ENCODE measurements at places on chromosomes 2 and 18. TPM values are rescaled to one million over a fixed set of nuclear protein-coding genes. Genes with fewer than 3 reads are reported as not detected.

TNFAIP6 gene
- 1.5 TPM for total RNA-seq

ANKRD30B gene
- total RNA-seq = not detected

FBLN7 gene
- not detected for total RNA-seq

CRYGD gene
- total RNA-seq = not detected

CYP27C1 gene
- 0.63 TPM for total RNA-seq

PKDCC gene
- total RNA-seq = 60.1 TPM

TBR1 gene
- total RNA-seq = 0.03 TPM

MC2R gene
- not detected for total RNA-seq

TAF1B gene
- total RNA-seq = 73.8 TPM

GNAL gene
- 5.5 TPM for total RNA-seq

TRIM43 gene
- total RNA-seq = not detected

NDC80 gene
- total RNA-seq = 69.6 TPM

GRCh38 chr2:53424902-53425301 is 342.7 kb upstream of the CHAC2 start:
- no peak for DNase-seq

DNA sequence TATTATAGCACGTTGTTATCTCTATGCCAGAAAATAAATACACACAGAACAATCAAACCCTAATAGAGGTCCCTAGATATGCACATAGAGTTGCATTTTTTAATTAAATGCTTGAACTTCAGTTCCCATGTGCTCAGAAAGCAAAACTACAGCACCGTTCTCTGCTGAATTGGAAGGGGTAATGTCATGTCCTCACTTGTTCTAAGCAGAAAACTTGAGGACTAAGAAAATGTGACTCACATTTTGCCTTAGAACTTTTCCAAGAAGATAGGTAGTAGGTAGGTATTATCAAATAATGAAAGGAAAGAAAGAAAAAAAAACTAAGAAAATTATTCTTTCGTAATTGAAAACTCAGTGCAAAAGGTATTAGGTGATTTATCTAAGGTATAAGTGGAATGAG is 607.3 kb downstream of the ERBB4 start:
- no peak for DNase-seq

GRCh38 chr2:50415392-50415791 is 616.5 kb downstream of the NRXN1 start:
- no peak for DNase-seq

GRCh38 chr18:54962919-54963645 is 3.8 kb upstream of the CCDC68 start:
- DNase-seq = no peak

- no peak for DNase-seq
Observed at GRCh38 chr2:41678639-41679038, 369.2 kb upstream of the PKDCC start.

DNA sequence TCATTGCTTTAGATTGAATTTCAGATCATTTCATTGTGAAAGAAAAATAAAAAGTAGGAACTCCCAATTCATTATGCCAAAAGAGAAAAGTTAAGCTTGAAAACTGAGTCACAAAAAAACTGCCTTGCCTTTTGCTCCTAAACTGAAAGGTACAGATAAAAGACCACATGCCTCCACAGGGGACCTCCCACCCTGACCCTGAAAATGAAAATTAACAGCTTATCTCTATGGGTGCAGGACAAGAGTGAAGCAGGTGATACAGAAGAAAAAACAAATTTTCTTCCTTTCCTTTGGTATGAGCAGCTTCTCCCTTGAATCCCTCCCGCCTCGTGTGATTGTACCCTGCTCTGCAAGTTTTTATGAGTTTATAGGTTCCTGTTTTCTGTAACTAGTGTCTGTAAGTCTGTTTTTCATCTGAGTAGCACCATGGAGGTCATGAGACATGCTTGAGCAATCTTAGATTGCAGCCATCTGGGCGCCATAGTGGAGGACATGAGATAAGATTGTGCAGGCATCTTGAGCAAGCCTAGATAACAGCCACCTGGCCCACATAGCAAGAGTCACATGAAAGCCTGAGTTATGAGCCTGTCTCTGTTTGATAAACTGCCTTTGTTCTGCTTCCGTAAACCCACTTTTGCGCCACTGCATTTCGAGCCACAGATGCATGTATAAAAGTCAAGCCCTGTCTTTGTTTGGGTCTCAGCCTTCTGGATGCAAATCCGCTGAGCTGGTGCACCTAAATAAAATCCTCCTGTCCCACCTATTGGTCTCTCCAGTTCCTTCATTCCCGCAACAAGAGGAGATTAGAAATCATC is 56.2 kb upstream of the DYNC1I2 start:
- no peak for DNase-seq

DNA sequence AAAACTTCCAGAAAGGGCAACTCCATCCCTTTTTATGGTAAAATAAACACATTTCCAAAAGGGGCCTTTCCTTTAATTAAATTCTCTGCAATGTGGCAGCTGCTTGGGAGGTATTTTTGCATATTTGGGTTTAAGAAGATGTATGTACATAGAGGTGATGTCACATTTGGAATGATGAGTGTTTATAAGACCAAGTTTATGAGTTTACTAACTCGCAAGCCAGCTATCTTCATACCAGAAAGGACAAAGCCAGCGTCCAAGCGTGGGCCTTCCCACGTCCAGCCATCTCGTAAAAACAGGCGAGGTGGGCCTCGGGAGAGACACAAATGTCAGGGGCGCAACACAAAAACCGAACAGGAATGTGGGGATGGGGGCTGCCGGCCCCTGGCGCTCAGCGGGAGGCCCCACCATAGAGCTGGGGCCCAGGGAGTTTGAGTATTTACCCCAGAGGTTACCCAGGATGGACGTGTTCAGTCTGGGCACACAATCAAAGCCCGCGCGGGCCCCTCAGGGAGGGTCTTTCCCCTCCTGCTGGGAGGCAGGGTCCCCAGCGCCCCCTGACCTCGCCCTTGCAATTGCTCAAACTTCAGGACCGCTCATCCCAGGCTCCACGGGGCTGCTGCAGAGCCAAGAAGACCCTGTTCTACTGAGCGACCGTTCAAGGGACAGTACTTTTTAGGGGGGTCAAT is 137.3 kb downstream of the TWIST2 start:
- peak; percentile 75 for DNase-seq

DNA sequence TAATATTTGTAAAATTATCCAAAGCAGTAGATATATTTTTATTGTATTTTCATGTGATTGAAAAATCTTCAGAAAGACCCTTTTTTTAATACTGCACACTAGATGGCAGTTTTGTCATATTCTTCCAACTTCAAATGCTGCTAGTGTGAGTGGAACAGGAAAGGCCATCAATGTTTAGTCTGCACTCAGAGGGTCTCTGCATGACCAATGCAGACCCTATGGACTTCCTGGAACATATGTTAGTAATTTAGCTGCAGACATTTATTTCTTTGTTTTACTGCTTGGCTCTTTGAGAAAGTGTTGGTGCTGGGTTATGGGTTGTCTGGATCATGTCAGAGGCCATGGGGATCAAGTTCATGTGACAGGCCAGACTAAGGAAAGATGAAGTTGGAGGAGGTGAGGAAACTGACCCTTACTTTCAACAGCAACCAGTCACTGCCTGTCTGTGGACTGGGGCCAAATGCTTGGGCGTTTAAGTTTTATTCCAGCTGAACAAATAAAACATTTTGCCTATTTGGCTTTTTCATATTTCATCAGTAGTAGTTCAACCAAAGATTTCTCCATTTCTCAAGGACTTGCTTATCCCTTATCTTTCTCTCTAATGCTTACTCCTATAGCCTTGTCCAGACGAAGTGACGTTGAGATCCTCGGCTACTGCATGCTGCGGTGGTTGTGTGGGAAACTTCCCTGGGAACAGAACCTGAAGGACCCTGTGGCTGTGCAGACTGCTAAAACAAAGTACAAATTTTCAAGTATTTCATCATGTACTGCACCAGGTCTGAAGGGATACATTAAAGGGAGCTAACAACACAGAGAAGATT is 84.8 kb downstream of the VRK2 start:
- no peak for DNase-seq

DNA sequence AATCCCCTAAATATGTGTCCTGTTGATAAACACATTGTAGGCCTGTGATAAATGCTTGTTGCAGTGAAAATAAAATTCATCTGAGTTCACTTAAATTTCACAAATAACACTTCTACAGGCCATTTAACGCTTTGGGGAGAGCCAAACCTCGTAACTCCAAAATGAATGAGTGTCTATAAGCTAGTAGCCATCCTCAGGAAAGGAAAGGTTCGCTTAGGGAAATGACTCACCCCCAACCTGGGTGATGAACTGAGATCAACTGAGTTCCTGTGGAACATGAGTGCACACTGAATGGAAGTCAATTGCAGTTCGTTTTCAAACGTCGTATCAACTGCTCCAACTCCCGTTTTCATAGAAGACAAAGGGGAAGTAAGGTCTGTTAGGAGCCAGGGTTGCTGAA is 527.6 kb upstream of the ID2 start:
- no peak for DNase-seq

- DNase-seq = no peak
Observed at GRCh38 chr2:149799013-149799705, 211.6 kb upstream of the MMADHC start.

GRCh38 chr2:86825693-86826381 is 35.1 kb upstream of the CD8A start:
- DNase-seq = no peak

DNA sequence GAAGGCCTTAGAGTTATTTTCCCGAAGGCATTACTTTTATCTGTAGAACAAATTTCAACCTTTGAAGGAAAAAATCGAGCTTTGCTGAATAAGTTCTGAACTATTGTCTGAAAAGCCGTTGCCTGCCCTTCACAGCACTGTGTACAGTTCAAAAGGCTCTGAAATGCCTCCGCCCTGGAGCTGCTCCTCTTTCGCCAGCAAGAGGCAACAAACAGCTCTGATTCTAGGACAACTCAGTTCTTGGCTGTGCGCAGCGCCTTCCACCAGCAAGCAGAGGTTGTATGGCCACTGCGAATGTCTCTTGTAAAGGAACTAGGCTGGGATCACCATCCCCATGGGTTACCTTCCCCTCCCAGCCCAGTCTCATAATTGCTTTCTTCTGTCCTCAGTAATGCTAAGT is 308.5 kb downstream of the GBX2 start:
- DNase-seq = no peak

- peak; percentile 16 for DNase-seq
Observed at GRCh38 chr2:21642647-21643046, 518.9 kb downstream of the TDRD15 start.

DNA sequence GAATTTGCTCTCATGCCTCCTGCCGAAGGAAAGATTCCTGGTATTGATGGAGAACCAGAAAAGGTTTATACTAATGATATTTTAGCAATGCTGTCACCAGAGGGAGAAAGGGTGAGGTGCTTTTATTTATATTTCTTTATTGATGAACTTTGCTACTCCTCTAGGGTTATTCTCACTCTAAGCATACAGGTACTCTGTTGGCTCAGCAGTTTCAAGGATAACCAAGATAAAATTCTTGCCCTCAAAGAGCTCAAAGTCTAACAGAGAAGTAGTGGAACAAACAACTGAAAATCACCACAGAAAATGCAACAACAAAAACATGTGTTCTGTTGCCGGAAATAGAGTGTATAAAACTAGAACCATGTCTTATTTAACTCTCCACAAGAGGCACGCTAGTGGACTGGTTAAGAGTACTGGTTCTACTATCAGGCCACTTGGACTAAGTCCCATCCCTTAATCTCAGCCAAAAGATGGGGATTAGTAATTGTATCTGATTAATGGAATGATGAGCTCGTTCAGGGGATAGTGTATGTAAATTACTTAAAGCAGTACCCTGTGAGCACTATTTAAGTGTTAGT is 103.6 kb downstream of the DNAH6 start:
- no peak for DNase-seq

- DNase-seq = no peak
Observed at GRCh38 chr2:109160714-109161440, 31.9 kb downstream of the SH3RF3 start.

DNA sequence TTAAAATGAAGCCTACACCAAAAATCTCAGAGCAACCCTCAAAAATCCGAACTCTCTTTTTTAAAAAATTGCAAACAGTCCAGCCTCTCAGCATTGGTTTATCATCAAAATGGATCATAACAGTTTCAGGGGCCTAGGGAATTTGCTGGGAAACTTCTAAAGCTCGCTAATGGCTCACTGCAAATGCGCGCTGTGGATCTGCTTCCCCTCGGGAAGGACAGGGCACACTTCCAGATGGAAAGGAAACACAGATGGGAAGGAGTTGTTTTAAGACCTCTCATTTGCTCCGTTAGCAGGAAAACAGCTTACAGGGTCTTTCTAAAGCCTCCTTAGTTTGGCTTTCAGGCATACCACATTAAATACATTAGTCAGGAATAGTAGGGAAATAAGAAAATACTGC is 27.2 kb downstream of the FECH start:
- no peak for DNase-seq

DNA sequence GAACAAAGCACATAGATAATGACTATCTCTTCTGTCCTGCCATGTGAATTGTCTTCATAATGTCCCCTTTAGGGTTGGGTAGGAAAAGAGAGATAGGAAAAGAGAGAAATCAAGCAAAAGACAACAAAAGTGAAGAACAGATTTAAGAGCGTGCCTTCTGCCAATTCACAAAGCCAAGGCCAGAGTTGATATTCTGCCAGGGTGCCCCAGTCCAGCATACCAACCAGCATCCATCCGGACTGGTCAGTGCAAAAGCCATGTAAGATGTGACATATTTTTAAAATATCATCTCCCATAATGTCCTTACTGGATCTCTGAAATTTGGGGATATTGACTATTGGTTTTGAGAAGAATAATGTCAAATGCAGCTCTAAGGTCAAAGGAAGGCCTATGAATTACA is 35.7 kb upstream of the KLF7 start:
- no peak for DNase-seq

DNA sequence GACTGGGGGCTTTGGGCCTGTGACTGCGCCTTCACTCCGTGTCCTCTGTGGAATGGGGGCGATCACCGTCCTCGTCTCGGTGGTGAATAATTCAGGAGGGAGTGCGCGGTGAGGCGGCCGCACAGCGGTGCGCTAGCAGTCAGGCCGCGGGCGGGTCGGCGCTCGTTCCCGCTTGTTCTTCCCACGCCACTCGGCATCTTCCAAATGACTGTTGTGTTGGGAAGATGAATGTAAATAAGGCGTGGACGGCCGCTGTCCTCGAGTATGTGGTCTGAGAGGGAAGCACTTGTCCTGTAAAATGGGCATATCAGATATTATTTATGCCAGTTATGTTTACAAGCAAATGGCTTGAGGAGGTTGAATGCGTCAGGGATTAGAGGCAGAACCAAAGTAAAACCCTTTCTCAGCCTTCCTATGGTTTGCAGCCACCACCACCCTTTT is 608 bp upstream of the VPS4B start:
- no peak for DNase-seq

DNA sequence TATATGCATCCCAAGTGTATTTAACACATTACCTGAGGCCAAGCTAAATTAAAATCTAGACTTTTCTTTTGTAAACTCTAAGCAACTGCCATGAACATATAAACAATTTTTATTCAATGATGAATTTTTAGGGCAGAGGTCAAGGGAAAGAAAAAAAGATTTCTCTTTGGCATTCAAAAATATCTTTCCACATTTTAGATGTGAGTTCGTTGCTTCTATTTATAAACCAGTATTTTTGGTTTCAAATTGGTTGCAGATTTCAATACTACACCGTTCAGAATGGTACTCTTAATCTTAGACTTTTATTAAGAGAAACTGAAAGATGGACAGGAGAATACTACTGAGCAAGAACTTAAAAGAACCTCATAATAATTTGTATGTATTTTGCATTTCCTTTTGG is 293.6 kb upstream of the CCDC68 start:
- no peak for DNase-seq

GRCh38 chr18:48294899-48295585 is 114.1 kb downstream of the ZBTB7C start:
- no peak for DNase-seq

- no peak for DNase-seq
Observed at GRCh38 chr2:165837122-165837521, 43.1 kb upstream of the GALNT3 start.
